ENCODE measurements at places on chromosomes 2 and 18.
A peak's percentile ranks its signal among the peaks of the same experiment; 100 is the strongest.

DNA sequence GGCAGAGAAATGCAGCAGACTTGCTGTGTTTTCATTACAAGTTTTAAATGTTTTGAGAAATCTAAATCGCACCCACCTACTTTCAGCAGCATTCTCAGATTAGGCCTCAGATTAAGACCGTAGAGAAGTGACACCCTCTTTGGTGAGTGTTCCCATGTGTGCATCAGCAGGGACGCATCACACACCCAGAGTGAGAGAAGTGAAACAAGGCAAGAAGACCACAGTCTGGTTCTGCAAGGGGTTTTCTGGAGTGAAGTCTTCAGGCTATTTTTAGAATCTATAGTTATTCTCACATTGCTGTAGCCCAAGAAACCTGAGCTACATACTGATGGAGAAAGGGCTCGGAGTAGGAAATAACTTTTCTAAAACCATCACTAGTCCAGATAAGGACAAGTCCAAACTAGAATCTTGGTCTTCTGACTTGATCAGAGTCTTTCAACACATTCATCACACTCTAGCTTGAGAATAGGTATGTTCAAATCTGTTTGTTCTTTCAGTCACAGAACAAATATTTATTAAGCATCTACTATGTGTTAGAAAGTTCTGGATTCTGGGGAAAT is 1216.6 kb upstream of the PIK3C3 start:
- no peak for DNase-seq

- DNase-seq = no peak
Observed at GRCh38 chr18:64082054-64082453, 66.8 kb downstream of the LINC00305 start.

GRCh38 chr2:180130403-180130802 is 123.3 kb upstream of the CWC22 start:
- DNase-seq = no peak

- no peak for DNase-seq
Observed at GRCh38 chr2:240764605-240765004, 55.4 kb downstream of the KIF1A start.

- DNase-seq = no peak
Observed at GRCh38 chr18:48173557-48173956, 235.6 kb downstream of the ZBTB7C start.

DNA sequence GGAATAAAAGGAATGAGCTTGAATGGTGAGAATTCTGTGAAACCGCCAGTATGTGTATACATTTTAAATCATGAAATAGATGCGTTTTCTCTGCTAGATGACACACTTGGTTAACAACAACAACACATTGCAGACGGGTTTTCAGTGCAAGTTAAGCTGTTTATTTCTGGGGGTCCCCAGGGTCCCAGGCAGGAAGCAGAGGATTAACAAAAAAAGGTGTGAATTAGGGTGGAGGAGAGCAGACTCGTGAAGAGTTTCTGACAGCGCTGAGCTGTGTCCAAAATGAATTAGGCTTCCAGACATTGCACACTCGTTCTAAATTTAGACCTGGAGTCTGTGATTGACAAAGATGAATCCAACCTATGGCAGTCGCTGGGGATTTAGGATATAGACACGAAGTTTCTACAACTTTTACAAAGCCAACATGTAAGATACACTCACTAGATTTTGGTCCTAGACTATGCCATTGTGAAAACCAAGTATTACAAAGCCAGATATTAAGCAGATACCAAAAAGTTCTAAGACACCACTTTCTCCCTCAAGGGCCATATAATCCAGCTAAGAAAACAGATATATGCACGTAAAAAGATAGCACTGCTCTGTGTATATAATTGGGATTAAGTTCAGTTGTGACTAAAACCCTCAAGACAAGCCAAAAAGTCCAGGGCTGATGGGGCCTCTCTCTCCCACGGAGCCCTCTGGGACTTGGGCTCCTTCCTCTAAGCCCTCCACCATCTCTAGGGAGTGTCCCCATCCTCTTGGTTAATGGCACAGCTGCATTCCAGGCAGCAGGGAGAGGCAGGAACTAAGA is 120.2 kb downstream of the ACAA2 start:
- DNase-seq = no peak

- DNase-seq = peak; percentile 21
Observed at GRCh38 chr18:63505566-63506335, 29.0 kb downstream of the SERPINB5 start.

DNA sequence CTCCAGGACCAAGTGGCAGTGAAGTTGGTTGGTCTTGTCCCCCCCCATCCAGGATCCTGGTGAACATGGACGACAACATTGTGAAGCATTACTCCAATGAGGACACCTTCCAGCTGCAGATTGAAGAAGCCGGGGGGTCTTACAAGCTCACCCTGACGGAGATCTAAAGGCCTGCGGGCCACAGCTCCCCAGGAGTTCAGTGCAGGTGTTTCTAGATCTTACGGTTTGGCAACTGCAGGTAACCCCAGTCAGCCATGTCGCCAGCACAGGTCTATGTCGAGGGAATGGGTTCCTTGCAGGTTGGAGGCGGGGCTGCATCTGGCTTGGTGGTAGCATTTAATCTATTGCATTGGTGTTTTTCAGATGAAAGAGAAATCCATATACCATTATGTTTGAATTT is 42.8 kb upstream of the KLF11 start:
- no peak for DNase-seq

GRCh38 chr2:113217455-113218282 is 43.9 kb downstream of the PSD4 start:
- DNase-seq = no peak

DNA sequence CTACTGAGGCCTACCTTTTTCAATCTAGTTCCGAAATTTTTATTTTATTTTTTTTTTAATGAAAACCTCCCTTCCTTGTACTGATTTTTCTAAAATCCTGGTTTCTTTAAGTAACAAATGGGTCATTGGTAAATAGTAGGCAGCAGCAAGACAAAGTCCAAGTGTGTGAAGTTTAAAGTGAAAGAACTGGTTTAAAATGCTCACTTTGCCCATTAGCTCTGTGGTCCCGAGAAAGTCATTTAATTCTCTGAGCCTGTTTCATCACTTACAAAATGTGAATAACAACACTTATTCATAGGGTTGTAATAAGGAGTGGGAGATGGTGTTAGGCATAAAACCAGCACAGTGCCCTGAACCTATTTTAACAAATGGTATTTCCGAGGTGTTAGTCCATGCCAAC is 426.2 kb downstream of the ERBB4 start:
- DNase-seq = no peak

DNA sequence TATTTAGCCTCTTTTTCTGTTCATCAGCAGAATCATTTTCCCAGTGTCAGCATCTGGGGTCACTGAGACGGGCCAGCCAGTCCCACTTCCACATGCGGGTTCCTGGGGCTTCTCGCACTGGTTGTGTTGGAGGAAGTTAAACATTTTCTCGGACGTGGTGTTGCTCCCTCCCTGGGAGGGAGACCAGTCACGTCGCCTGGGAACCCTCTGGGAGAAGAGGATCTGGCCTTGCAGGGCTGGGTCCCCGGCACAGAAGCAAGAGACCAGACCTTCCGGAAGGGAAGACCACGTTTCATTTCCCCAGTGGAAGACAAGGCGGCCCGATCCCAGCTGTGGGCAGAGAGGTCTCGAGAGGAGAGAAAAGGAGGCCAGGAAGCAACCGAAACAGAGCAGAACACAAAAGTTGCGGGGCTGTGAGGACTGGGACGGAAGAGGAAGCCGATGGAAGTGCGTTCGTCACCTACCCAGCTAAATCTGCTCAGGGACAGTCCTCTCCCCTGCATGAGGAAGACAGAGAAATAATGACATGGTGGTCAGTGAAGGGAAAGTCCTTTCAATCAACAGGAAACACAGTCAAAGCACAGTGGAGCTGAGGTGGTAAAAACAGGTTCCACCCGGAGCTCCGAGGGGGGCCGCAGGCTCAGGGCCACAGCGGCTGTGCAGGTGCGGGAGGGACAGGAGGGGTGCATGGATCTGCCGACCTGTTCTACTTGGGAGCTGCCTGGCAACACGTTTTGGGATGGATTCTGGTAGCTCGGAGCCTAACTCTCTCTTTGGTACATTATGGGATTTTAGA is 144.4 kb downstream of the MBP start:
- DNase-seq = no peak

DNA sequence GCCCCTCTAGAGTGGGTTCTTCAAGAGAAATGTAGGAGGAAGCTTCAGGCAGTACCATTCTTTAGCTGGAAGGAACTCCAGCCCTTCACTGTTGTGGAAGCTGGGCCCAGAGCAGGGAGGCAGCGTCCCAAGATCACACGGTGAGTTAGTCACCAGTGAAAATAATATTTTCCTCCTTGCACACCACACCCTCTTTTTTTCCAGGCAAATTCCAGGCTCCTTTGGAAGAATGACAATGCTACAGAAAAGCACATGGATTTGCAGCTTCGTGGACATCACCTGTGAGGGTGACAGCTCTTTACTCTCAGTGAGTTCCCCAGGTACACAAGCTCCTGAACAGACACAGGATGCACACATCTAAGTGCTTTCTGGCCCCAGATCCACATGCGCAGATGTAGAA is 157.1 kb downstream of the COL6A3 start:
- DNase-seq = no peak

DNA sequence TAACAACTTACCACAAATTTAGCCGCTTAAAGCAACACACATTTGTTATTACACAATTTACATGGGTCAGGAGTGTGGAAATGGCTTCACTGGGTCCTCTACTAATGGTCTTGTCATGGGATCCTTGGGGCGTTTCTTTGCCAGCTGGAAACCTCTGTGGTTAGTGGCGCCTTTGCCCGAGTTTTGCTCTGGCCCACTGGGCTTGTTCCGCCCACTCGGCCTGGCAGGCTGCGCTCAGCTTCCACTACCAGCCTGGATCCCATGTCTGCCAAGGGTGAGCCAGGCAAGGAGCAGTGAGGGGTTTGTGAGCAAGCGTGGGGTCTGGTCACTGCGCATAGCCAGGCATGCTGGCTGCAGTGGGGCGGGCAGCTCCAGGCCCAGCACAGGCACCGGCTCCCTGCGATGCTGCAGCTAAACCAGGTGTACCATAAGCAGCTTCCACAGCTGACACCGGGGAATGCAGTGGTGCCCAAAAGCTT is 16.2 kb upstream of the MBD2 start:
- no peak for DNase-seq

GRCh38 chr2:23379220-23379695 is 5.7 kb upstream of the KLHL29 start:
- DNase-seq = no peak

DNA sequence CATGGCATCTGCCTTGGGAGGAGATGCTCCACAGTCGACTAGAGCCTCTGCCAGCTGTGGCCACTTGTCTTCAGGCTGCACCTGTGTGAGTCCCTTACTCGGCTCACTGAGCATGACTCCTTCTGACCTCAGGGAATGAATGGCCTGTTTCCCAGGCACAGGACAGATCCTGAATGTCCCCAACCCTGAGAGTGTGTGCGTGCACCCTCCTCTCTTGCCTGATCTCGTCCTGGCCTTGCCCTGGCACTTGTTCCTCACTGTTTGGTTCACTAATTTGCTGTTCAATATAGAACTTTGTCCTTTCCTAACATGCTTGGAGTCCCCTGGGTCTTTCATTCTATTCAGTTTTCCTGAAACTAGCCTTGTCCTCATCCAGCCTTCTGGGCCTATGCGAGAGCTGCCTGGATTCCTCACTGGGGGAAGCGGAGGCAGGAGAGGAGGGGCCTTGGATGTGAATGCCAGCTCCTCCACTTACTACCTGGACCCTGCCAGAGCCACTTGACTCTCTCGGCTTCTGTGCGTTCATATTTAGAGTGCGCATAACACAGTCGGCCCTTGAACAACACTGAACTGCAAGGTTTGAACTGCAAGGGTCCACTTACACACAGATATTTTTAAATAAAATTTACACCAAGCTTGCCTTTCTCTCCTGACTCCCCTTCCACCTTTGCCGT is 184.8 kb downstream of the ACKR3 start:
- DNase-seq = no peak

DNA sequence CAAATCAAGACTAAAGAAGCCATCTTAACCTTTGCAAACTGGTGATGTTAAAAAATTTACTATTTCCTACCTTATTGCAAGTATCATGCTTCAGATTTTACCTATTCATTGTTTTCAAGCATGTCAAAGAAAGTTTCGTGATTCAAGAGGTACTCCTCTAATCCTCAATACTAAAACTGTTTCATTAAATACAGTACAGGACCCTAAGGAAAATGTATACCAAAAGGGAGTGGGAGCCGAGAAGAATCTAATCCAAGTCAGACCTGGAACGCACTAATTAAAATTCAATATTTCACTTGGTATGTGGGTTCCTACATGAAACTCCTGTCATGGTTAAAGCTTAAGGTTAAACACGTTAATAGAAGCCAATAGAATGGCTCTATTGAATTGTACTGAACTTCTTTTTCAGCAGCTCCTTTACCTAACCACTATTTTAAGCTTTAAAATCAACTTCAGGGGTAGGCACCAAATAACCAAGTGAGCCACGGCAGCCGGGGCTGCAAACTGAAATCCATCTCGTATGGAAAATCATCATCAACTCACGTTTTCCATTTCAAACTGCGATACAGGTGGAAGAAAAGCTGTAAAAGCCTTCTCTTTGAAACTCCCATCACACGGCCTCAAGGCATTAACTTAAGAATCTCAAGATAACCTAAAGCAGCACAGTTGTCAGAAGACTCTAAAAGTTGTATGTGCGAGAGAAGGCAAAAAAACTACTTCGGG is 188.8 kb downstream of the ZEB2 start:
- DNase-seq = no peak

DNA sequence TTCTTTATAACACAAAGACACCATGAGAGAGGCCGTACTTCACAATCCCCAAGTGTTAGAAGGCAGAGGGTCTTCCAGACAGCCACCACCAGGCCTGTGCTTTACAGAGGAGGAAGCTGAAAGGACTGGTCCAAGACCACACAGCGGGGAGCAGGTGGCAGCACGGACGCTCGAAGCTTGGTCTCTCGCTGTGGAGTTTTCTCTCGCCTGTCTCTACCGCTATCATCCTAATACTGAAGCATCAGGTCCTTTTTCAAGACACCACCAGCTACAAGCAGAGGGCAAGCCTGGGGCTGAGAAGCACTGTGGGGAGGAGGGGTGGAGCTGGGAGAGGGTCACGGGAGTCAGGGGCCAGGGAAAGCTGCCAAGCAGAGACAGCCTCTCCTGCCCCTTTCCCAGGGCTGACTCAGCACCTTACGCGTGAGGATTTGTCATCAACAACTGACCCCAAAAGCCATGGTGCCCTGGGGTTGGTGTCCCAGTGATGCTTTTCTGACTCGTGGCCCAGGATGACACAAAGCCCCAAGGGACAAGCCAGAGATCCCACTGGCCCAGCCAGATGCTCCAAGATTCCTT is 31.9 kb upstream of the FOSL2 start:
- DNase-seq = no peak

Measured in SHP77 (cell line).